ENCODE measurements at places on chromosomes 1 and 21.

GRCh38 chr21:40049931-40050290, 182.7 kb downstream of the PCP4 start:
- no peak for DNase-seq

GRCh38 chr1:182715531-182715930, 31.1 kb upstream of the RGS8 start:
- DNase-seq: no peak

DNA sequence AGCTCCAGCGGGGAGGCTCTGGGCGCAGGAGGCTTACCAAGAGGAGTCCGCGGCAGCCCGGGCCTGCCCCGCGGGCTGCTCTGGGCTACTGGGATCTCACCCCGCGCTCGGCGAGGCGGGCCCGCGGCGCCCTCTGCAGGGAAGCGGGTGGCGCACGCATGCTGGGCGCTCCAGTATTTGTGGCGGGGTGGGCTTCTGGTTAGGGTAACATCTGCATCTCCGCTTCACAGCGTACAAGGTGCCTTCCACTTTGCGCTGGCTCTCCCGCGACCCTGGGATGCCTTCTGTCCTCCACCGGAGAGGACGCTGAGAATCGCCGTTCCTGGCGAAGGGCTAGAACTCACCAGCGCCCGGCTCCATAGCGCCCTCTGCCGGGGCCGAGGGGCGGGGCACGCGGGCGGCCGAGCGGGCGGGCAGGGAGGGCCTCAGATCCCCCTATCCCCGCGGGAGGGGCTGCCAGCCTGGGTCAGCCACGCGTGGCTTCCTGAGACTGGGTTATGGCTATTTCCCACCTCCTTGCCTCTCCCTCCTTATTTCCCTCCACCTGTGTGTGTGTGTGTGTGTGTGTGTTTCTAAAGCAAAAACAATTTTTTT, 46.6 kb upstream of the CTBS start:
- peak; percentile 77 for DNase-seq

- no peak for DNase-seq
Observed at GRCh38 chr1:164263540-164263939, 295.4 kb upstream of the PBX1 start.

DNA sequence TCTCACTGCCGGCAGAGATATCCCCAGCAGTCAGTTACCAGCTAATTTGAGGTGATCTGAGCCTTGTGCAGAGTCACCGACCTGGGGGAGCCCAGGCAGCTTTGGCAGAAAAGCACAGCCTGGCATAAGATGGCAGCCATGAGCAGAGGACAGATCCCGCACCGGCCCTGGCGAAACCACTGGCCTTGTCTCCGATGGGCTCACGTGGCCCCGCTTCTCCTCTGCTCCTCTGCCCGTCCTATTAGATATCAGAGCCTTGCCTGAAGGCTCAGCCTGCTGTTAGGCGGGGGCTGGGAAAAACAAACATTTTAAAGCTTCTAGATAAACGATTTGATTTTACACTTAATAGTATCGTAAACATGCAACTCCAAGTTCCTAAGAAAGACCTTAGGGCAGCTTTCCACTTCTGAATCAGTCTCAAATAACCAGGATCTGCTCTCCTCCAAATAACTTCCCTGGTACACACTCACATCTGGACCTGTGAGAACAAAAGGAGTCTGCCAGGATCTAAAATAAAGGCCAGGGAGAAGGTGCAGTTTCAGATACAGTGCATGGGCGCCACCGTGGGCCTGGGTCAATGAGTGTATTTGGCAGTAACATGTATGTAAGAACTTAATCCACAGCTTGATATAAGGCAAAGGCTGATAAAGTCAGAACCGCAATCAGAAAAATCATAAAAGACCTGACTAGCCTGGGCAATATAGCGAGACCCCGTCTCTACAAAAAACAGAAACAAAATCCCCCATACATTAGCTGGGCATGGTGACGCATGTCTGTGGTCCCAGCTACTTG, 10.0 kb downstream of the EDARADD start:
- no peak for DNase-seq

DNA sequence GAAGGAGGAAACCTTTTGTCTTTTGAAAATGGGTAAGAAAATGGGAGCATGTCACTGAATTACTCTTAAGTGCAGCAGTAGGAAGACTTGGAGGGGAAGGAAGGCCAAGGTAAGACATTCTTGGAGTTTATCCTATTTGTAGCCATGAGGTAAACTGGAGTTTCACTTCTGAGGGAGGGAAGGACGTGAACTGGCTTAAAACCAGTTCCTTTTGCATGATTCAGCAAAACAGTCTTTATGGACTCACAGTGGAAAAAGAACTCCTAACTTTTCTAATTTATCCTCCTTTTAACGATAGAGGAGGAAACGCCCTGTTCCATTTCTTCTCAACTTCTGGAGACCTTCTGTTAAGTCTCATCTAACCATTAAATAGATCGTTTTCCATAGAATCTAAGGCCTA, 2.5 kb downstream of the PRDX6 start:
- no peak for DNase-seq

DNA sequence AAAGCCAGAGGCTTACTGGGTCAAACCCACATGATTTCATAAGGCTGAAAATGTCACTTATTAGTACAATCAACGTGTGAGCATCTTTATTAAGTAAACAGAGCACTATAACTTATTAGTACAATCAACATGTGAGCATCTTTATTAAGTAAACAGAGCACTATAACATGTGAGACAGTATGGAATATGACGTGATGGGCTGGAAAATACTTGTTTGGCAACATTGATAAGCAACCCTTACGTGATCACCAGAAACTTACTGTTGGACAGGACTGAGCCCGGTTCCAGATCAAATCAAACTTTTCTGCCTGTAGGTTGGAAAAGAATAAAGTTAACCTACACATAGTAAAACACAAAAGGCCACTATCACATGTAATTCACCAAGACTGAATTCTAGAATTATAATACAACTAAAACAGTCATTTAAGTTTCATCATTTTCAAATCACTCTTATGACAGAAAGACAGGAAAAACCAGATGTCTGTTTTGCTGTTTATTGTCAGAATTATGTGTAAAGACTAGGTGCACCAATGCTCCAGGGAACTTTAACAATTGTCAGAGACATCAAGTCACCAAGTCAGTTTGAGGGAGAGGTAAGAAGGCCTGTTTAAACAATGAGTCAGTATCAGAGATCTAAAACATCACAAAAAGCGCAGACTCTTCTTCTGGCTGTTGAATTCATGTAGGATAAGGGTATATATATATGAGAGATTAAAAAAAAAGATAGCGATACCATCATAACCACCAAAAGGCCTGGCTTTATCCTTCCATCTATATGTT, 15.7 kb downstream of the ATPAF1 start:
- no peak for DNase-seq

GRCh38 chr1:36203554-36204346, 20.5 kb upstream of the THRAP3 start:
- no peak for DNase-seq

GRCh38 chr21:35508139-35508888, 459.2 kb upstream of the RUNX1 start:
- no peak for DNase-seq

DNA sequence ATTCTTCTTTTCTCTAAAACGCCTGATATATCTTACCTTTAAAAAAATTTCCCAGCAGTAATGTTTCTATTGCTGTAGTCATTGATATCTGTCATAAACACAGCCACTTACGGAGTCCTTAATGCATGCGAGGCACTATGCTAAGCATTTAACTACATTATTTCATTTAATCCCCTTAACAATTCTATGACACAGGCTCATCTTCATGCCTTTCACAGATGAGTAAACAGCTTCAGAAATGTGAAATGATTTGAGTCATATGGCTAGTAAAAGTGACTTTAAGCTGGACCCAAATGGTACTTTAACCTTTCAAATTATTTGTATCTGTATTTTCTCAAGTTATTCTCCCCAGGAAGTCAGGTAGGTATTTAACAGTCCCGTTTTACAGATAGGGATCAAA, 125.1 kb upstream of the FGGY start:
- no peak for DNase-seq

- no peak for DNase-seq
Observed at GRCh38 chr1:71490432-71490831, 409.6 kb upstream of the ZRANB2 start.

- no peak for DNase-seq
Observed at GRCh38 chr1:69929308-69930057, 275.9 kb downstream of the LRRC40 start.

- no peak for DNase-seq
Observed at GRCh38 chr1:85734931-85735330, 26.7 kb upstream of the ZNHIT6 start.

GRCh38 chr1:244654108-244655038, 1.4 kb downstream of the DESI2 start:
- no peak for DNase-seq

GRCh38 chr1:47545912-47546483, 108.2 kb downstream of the FOXD2 start:
- DNase-seq: no peak

GRCh38 chr1:225451340-225451739, 23.5 kb upstream of the LBR start:
- no peak for DNase-seq

DNA sequence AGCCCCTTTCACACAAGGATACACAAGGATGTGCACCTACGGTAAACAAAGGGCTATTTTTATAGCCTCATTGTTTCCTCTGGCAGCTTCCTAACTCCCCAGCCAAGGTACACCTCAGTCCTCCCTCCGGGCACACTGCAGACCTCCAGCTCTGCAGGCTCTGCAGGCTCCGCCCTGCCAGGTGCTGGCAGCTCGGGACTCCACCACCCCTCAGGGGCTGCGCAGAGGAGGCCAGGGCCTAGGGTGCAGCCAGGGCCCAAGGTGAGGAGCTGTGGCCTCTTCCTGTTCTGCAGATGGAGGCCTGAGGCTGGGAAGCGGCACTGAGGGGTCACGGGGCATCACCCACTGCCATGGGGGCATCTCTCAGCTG, 19.8 kb upstream of the CLSTN1 start:
- no peak for DNase-seq

DNA sequence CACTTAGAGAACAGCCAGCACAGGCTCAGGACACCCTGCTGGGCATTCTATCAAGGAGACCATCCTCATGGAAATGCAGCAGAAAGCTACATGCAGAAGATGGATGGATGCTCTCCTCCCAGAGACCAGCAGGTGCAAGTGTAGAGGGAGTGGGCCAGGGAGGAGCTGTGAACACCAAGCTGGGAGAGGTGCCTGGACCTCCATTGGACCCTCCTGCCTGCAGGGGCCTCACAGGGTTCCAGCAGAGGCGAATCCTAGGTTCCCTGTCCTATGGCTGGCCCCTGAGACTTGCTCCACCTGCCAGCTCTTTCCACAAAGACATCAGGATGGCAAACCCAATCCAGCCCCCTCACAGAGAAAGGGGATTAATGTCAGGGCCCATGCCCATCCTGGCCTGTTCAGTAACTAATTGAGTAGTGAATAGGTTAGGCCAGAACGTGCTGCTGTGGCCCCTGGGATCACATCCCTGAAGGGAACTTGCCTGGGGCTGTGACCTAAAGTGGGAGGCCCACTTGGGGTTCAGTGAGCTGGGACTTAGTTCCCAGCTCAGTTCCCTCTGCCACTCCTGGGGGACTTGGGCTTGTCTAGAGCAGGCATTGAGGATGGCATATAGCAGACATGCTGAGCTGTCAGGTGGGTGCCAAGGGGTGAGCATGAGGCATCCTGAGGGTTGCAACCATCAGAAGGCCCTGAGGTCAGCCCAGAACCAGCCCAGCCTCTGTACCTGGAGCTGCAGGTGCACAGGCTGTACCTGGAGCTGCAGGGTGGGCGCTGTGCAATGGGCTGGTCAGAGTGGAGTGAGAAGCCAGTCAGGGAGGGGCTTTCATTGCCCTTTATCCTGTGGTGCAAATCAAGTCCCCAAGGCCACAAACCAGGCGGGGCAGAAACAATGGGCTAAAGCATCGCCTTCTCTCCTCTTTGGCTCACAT, 22.9 kb upstream of the ZNF678 start:
- no peak for DNase-seq

GRCh38 chr1:33045246-33045645, 8.6 kb upstream of the AK2 start:
- DNase-seq: no peak

- DNase-seq: no peak
Observed at GRCh38 chr1:43009274-43009673, 50.6 kb upstream of the SLC2A1 start.

GRCh38 chr1:40887012-40887378, 24.8 kb upstream of the CITED4 start:
- DNase-seq: no peak
